Fibroblast of skin of left quadriceps (primary cell): ENCODE measurements at places on chromosomes 6 and 20.

- DNase-seq = no peak
Observed at GRCh38 chr6:117776441-117776840, 101.2 kb downstream of the NUS1 start.

- no peak for DNase-seq
Observed at GRCh38 chr6:53313784-53314400, 34.9 kb downstream of the ELOVL5 start.

- no peak for DNase-seq
Observed at GRCh38 chr6:108873251-108873650, 25.0 kb downstream of the ARMC2 start.

DNA sequence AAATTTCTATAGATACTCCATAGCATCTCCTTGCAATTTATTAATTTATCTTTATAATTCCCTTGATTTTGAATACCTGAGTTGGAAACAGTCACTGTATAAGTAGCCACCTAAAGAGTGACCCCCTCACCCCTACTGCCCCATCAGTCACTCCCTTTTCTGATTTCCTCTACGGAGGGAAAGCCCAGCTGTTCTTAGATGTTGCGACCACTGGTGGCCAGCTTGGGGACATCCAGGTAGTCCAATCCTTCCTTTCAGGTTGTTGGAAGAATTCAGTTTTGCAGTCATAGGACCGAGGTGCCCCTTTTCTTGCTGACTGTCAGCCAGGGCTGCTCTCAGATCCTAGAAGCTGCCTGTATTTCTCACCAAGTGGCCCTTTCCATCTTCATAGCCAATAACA is 87.8 kb downstream of the BMP6 start:
- no peak for DNase-seq

GRCh38 chr6:19380293-19380692 is 456.9 kb upstream of the ID4 start:
- no peak for DNase-seq

- DNase-seq = no peak
Observed at GRCh38 chr6:52136934-52137467, 49.2 kb upstream of the IL17A start.

- DNase-seq = no peak
Observed at GRCh38 chr6:151128763-151129370, 110.9 kb upstream of the AKAP12 start.
